ENCODE measurements at places on chromosomes 12 and 14.

GRCh38 chr14:53550776-53551175 lies 397.7 kb upstream of the DDHD1 start:
- DNase-seq: no peak

DNA sequence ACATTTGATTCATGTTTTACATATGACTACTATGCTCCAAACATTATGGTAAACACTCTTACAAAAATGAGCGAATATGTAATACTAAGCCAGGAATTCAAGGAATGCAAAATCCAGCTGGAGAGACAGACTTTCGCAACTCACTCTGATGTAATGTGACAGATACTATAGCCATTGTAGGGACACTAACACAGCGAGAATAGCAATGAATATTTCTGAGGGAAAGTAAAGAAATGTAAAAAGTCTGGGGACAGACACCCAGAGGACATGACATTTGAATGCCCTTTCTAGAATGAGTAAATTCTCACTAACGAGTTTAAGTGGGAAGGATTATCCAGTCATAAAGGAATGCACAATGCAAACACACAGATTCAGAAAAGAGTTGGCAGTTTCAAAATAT lies 121.9 kb downstream of the PIK3C2G start:
- no peak for DNase-seq

GRCh38 chr12:132646850-132647249 lies 28.3 kb downstream of the P2RX2 start:
- no peak for DNase-seq

- DNase-seq: no peak
Measured at GRCh38 chr14:96177766-96178375, 26.8 kb upstream of the BDKRB2 start.

- DNase-seq: no peak
Measured at GRCh38 chr14:89241257-89241656, 175.8 kb downstream of the FOXN3 start.

Measured in stimulated activated CD4-positive, alpha-beta T cell treated with anti-CD3 and anti-CD28 coated beads, TNF-alpha, amount 100 ng/mL, for 24 hours (primary cell).